T-helper 2 cell (primary cell): ENCODE measurements at places on chromosomes 6 and 20.

GRCh38 chr6:84560436-84561390 is 203.7 kb downstream of the TBX18 start:
- no peak for DNase-seq

- no peak for DNase-seq
Observed at GRCh38 chr6:166503167-166503744, 83.2 kb downstream of the RAMACL start.

GRCh38 chr6:4778086-4778485 is 1.9 kb downstream of the CDYL start:
- no peak for DNase-seq

DNA sequence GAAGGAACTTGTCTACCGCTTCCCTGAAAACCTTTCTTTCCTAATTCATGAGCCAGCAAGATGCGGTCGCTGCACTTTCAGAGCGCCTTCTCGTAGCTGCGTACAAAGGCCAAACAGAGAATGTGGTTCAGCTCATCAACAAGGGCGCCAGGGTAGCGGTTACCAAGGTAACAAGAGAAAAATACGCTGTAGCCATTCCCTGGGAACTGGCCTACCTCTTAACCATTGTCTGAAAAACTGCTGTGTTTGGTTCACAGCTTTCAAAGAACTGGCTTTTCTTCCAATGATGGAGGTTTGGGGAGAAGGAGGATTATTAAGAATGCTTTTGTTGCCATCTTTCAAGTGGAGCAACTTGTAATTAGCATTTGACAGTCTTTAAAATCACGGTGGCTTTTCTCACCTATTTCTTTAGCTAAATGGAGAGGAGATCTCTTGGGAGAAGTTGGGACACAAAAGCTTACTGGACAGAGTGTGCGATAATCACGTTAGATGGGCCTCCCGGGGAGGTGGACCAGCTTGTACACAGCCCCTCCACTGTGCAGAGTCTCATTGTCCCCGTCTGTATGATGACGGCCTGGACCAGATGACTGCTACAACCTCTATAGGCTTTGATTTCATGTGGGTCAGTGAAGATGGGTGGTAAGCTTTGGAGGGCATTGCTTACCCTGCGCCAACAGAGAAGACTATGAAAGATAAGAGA is 71.5 kb downstream of the LYRM2 start:
- no peak for DNase-seq

GRCh38 chr6:127519469-127519785 is 292 bp upstream of the MTCL3 start:
- no peak for DNase-seq

GRCh38 chr6:24228681-24229255 is 102.8 kb downstream of the NRSN1 start:
- no peak for DNase-seq

DNA sequence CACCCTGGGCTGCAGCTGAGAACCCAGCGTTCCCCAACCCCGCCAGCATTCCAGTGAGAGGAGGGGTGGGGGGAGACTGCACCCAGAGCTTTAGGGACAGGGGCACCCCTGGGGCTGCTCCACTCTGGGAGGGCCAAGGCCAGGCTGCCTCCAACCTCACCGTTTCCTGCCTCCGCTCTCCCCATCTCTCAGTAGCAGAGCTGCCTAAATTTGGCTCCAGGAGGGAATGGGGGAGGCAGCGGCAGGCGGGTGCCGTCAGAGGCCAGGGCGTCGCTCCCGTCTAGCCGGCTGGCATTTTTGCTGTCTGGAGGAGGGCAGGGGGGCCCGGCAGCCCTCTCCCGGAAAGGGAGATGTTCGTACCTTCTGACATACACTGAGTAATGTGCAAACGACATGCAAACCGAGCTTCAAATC is 46.6 kb downstream of the NOL4L start:
- DNase-seq = no peak

- no peak for DNase-seq
Observed at GRCh38 chr20:4840801-4841200, 119.1 kb downstream of the PRND start.

DNA sequence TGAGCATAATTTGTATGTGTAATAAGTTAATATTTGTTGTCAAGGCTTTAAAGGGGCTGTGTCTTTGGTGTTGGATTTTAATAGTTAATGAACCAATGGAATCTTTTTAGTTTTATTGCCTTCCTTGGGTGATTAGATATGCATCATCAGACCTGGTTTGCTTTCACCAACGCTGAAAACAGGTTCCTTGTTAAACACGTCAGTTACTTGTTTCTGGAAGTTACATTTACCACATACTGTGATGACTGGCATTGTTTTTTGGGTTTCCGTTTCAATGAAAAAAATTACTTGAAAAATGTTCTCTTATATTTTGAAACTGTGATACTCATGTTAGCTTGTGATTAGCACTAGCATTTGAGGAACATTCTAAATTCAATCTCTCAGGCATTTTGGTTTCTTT is 58.6 kb upstream of the RNF144B start:
- no peak for DNase-seq

DNA sequence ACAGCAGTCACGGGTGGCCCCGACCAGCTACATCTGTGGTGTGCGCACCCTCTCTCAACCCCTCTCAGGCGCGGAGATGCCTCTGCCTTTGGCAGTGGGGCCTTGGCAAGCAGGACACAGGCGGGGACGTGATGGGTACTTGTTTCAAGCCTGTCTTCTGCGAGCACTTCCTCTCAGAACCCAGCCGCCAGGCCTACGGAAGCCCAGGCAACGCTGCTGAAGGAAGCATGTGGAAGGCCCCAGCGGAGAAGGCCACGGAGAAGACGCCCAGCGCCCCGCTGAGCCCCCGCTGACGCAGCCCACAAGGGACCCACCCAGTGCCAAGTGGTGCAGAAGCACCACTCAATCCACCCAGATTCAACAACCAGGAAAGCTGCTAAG is 13.0 kb downstream of the SERPINB6 start:
- DNase-seq = no peak

GRCh38 chr20:17418737-17419136 is 112.4 kb downstream of the BFSP1 start:
- DNase-seq = no peak

- no peak for DNase-seq
Observed at GRCh38 chr6:143747347-143747842, 69.6 kb downstream of the PHACTR2 start.

- no peak for DNase-seq
Observed at GRCh38 chr20:1871807-1872458, 23.3 kb upstream of the SIRPA start.

GRCh38 chr6:6810727-6811126 is 222.2 kb downstream of the LY86 start:
- no peak for DNase-seq

GRCh38 chr6:145668844-145669243 is 66.5 kb downstream of the EPM2A start:
- DNase-seq = no peak

GRCh38 chr6:37618916-37619590 is 78.6 kb downstream of the MDGA1 start:
- DNase-seq = no peak

- DNase-seq = no peak
Observed at GRCh38 chr6:160085713-160086505, 35.7 kb upstream of the SLC22A1 start.

GRCh38 chr6:1122083-1122482 is 189.8 kb upstream of the FOXQ1 start:
- no peak for DNase-seq

DNA sequence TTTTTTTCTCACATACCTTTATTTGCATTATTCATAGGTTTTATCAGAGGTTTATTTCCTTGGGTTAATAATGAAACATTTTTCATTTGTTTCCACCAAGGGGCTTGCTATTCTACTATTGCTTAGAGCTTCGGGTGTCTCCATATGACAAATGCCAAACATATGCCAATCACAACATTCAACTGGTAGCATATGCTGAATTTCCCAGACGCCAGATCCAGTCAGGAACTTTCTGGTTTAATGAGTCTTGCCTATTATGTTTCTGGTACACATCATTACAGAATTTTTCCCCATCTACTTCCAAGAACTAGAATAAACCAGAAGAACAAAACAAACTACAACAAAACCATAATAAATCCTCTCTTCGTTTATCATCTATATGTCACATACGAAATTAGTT is 180.7 kb downstream of the PRKN start:
- DNase-seq = no peak

DNA sequence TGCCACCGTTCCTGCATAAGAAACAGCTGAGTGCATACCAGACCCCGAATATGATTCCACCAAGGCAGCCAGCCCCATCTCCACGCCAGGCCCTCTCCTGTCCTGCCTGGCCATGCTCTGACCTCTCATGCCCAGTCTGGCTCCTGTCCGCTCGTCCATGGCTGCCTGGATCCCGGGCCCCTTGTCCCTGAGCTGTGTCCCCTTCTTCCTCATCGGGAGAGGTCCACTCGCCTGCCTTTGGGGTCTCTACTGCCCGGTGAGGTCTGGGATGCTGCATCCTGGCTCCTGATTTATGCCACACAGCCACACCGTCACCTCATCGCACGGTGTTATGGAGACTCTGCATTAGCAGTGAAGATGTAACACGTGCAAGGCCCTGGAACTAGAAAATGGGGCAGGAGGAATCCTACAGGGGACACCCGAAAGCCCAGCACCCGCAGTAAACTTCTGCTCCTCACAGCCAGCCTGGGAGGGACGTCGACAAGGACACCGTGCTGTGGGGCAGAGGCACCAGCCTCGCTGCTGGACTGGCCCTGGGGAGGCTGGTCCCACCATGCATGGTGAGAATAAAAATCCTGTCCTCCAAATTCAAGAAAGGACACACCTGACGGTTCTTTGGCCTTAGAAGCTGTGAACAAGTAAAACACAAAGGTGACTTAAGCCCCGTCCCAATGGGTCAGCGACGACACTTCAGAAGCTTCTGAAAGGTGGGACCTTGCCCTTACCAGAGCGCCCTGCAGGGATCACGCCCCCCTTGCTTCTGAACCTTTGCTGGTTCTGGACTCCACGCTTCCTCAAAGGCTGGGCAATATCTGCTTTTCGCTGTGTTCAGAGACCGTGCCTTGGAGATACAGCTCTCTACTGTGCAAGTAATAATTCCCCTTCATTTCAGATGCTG is 103.0 kb downstream of the DLL1 start:
- no peak for DNase-seq

GRCh38 chr6:124022641-124023040 is 219.0 kb downstream of the NKAIN2 start:
- DNase-seq = no peak

GRCh38 chr20:9066191-9066590 is 2.7 kb upstream of the PLCB4 start:
- no peak for DNase-seq

GRCh38 chr6:118784641-118785164 is 109.2 kb upstream of the ASF1A start:
- DNase-seq = no peak

DNA sequence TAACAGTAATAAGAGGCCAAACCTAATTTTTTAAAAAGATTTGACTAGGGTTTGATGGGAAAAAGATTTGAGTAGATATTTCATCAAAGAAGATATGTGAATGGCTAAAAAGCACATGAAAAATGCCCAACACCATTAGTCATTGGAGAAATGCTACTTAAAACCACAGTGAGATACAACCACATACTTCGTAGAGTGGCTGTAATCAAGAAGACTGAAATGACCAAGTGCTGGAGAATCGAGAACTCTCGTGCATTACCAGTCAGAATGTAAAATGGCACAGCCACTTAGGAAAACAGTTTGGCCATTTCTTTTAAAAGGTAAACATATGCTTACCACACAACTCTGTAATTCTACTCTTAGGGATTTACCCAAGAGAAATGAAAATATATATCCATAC is 175.5 kb downstream of the EYA2 start:
- no peak for DNase-seq

GRCh38 chr6:83303426-83303825 is 110.3 kb downstream of the RWDD2A start:
- DNase-seq = no peak

DNA sequence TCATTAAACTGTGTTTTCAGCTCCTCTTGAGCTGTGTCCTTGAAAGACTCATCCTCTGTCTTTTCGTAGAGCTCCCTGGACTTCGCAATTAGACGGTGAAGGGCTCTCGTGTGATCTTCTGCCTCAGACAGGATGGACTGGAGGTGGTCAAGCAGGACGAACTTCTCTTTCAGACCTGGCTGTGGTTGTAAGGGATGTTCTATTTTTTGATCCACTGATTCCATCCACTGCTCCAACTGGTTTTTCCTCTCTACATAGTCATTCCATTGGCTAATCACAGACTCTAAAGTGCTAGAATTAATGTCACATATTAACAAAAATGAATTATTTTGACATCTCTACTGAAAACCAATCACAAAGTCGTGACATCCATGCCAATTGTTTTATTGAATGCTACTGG is 250.1 kb downstream of the SYNE1 start:
- DNase-seq = no peak

DNA sequence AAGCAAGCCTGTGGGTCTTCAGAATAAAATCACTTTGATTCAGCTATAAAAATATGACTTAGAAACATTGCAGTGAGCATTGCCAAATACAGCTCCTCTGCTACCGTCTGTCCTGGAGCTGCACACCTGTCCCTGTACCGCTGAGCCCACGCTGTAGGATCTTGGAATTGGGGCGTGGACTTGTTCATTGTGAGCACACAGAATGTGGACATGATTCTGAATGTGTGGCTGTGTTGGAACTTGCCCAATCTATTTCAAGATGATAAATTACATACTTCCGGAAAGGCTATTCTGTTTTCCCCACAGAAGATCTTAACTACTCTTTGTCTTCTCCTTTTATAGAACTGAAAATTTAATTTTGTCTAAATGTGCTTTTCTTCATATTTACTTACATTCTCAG is 107.3 kb downstream of the UST start:
- no peak for DNase-seq

DNA sequence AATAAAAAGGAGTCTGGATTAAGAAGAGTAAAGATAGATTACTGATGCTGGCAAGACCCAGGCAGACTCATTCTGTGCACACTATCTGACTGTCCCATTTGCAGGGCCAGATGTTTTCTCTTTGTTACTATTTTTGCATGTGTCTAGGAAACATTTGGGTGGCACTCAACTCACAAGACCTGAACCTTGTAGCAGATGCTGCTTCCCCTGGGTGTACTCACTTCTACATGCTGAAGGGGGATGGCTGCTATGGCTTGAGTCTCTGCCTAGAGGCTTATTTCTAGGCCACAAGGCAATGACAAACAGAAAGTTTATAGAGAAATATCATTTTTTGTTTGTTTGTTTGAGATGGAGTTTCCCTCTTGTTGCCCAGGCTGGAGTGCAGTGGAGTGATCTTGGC is 351.4 kb downstream of the FOXA2 start:
- no peak for DNase-seq

DNA sequence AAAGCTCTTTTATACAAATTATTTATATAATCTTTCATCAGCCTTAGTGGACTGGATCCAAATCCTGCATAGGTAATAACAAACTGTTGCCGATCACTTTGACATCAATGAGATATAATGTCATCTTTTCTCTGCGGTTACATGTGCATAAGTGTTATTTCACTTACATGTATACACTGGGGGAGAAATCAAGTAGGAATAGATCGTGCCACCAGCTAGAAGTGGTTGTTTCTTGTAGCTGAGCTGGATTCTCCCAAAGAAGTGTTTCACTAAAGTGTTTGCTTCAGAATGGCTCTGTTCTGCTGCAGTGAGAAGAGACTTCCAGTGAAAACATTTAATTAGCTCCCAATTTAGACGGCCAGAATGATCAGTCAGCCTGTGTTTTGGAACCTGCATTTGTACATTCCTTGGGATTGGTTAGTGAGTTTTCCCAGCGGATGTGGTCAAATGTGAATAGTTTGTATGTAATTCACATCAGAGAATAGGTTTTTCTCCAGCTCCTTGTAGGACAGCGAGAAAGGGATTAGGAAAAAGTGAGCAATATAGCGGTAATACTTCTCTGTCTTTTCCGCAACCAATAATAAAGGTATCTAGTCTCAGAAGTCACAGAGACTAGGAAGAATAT is 163.1 kb upstream of the CCN2 start:
- no peak for DNase-seq

GRCh38 chr6:154615483-154616025 is 105.1 kb upstream of the CNKSR3 start:
- no peak for DNase-seq
